MCF 10A (cell line): ENCODE measurements at places on chromosomes 4 and X. TPM values are rescaled to one million over a fixed set of nuclear protein-coding genes. Genes with fewer than 3 reads are reported as not detected.

- no peak overlapping the region for H3K4me3 ChIP-seq
- H3K36me3 ChIP-seq = no peaks in the 10 kb centered on the region
- H3K27me3 ChIP-seq = peaks cover 26% of the 10 kb centered on the region
- no peaks in the 10 kb centered on the region for H3K4me1 ChIP-seq
- DNase-seq = no peak
These were observed 8.8 kb downstream of the GPRASP1 start for GRCh38 chrX:102659790-102660757.

- no peak overlapping the region for H3K4me3 ChIP-seq
- no peak overlapping the region for H3K27ac ChIP-seq
- H3K27me3 ChIP-seq = no peaks in the 10 kb centered on the region
- DNase-seq = no peak
These were observed 24.5 kb downstream of the UVSSA start for GRCh38 chr4:1371176-1372165.

DNA sequence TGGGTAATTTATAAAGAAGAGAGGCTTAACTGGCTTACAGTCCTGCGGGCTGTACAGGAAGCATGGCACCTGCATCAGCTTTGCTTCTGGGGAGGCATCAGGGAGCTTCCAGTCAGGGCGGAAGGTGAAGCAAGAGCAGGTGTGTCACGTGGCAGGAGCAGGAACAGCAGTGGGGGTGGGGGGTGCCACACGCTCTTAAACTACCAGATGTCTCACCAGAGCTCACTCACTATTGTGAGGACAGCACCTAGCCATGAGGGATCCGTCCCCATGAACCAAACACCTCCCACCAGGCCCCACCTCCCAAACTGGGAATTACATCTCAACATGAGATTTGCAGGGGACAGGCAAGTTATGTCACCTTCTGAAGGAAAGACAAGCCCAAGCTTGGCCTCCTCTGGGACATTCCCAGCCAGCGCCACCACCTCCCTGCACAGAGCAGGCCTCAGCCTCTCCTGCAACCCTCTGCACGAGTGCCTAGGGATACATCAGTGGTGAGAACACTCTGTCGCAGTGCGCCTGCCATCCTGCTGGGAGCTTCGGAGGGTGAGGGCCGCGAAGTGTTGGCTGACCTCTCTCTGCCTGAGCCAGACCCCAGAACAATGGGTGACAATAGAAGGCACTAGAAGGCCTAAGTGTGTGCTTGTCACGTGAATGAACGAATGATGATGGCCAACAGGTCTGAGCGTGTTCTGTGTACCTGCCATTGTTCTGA lies 244.3 kb downstream of the EVC2 start:
- no peak overlapping the region for H3K4me3 ChIP-seq
- no peaks in the 10 kb centered on the region for H3K4me1 ChIP-seq
- DNase-seq = no peak

- H3K4me3 ChIP-seq = no peak overlapping the region
- no peaks in the 10 kb centered on the region for H3K36me3 ChIP-seq
- H3K27me3 ChIP-seq = peaks cover 22% of the 10 kb centered on the region
- no peaks in the 10 kb centered on the region for H3K4me1 ChIP-seq
- H3K27ac ChIP-seq = no peak overlapping the region
These were observed 38.5 kb upstream of the SMIM10L2A start for GRCh38 chrX:135383249-135383648.

DNA sequence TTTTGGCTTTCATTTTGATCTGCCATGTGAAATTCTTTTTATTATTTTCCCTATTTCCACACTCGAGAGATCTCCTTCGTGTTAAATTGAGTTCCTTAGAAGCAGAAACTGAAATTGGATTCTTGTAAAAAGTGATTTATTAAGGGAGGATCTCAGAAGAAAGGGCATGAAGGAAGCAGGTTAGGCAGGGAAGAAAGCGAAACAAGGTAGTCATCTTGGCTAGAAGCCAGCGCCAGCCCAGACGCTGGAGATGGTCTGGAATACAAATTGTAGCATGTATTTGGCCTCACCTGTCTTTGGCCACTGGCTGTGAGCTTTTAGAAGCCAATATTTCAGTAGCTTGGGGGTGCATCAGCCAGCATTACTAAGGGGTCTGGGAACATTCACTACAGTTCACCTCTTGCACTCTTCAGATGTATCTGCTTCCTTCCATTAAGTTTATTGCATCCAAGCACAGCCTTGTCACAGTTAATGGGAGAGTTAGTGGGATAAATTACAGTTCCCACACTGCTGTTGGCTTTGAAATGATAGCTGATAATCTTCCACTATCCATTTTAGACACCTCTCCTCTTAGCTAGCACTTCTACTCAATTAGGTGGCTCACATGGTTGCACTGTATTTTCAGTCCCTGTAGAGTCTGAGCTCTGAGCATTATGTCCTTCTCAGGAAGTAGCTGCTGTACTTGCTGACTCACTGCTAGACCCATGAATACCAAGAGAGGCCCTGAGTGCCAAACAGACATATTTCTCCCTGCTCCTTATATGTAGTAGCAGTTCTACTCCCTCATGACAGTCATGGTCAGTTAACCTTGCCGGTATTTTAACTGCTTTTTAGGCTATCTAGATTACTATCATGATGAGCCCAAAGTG lies 14.6 kb downstream of the GRXCR1 start:
- H3K27ac ChIP-seq = peak overlapping the region; percentile 51
- H3K36me3 ChIP-seq = no peaks in the 10 kb centered on the region
- H3K4me1 ChIP-seq = peaks cover 9% of the 10 kb centered on the region
- DNase-seq = peak; percentile 71
- no peaks in the 10 kb centered on the region for H3K27me3 ChIP-seq
- peak overlapping the region; percentile 58 for H3K4me3 ChIP-seq

The ZRSR2 gene
- total RNA-seq = 17.0 and 20.3 TPM in 2 replicates

The C1GALT1C1 gene
- total RNA-seq = 6.3 and 8.7 TPM in 2 replicates

The FAM149A gene
- 0.79 and 1.3 TPM in 2 replicates for total RNA-seq
